ENCODE measurements at places on chromosomes 13 and 19. TPM values are rescaled to one million over a fixed set of nuclear protein-coding genes. Genes with fewer than 3 reads are reported as not detected.

The FAM174C gene
- 58.7 TPM for total RNA-seq

The ZNF256 gene
- 3.9 TPM for total RNA-seq

The ICAM5 gene
- 25.7 TPM for total RNA-seq

The LGALS14 gene
- total RNA-seq = not detected

The C13orf42 gene
- not detected for total RNA-seq

The ERICH6B gene
- not detected for total RNA-seq

The CLDND2 gene
- total RNA-seq = 1.6 TPM

The SLC7A1 gene
- 29.6 TPM for total RNA-seq

The SBK2 gene
- not detected for total RNA-seq

The JSRP1 gene
- 1.1 TPM for total RNA-seq

The CFD gene
- total RNA-seq = 78.0 TPM

The F7 gene
- not detected for total RNA-seq

The LONP1 gene
- 93.9 TPM for total RNA-seq

The TNFSF9 gene
- total RNA-seq = 10.2 TPM

The SERP2 gene
- total RNA-seq = 1.9 TPM

The FBXO46 gene
- 18.4 TPM for total RNA-seq

The TSSK6 gene
- 1.3 TPM for total RNA-seq

The SLC1A6 gene
- total RNA-seq = not detected

The SLC25A41 gene
- total RNA-seq = 0.58 TPM

The TEX29 gene
- total RNA-seq = 0.35 TPM

The TRPC4 gene
- 2.1 TPM for total RNA-seq

The ZNF586 gene
- total RNA-seq = 13.2 TPM

The LHFPL6 gene
- total RNA-seq = 50.5 TPM

The AKT1S1 gene
- 33.8 TPM for total RNA-seq

The B3GLCT gene
- total RNA-seq = 6.9 TPM

The SIGLECL1 gene
- total RNA-seq = not detected

The TLE6 gene
- total RNA-seq = 6.9 TPM

The ECSIT gene
- total RNA-seq = 37.4 TPM

The IQCN gene
- total RNA-seq = 5.8 TPM

The SIGLEC12 gene
- total RNA-seq = 1.9 TPM

The MBD3L2 gene
- total RNA-seq = not detected

The IGFL3 gene
- not detected for total RNA-seq

The MAMSTR gene
- total RNA-seq = 1.3 TPM

The SMG9 gene
- total RNA-seq = 40.9 TPM

The CHAMP1 gene
- total RNA-seq = 22.7 TPM

The BRCA2 gene
- total RNA-seq = 4.5 TPM

The PROZ gene
- not detected for total RNA-seq

The CABP5 gene
- not detected for total RNA-seq

The ASF1B gene
- total RNA-seq = 11.4 TPM

The ZNF473 gene
- 5.1 TPM for total RNA-seq

The NXNL1 gene
- not detected for total RNA-seq

The RNF225 gene
- total RNA-seq = 1.9 TPM

The IL17D gene
- total RNA-seq = 1.1 TPM

The ZNF569 gene
- 3.5 TPM for total RNA-seq

The ZNF726 gene
- 5.1 TPM for total RNA-seq

The PTGIR gene
- total RNA-seq = 9.8 TPM

The ASPDH gene
- not detected for total RNA-seq

The TMEM161A gene
- total RNA-seq = 25.6 TPM

The C19orf81 gene
- total RNA-seq = not detected

The SLC46A3 gene
- total RNA-seq = 14.5 TPM

The PCDH9 gene
- total RNA-seq = 11.6 TPM

The ZNF426 gene
- 18.3 TPM for total RNA-seq

The PODNL1 gene
- 1.3 TPM for total RNA-seq

The ITGBL1 gene
- total RNA-seq = 7.0 TPM

The ZNF546 gene
- total RNA-seq = 5.1 TPM
